Hematopoietic multipotent progenitor cell treated with erythropoietin and hydrocortisone succinate and interleukin-3 and kit ligand, for 8 days (in vitro differentiated cells): ENCODE measurements at places on chromosomes 12 and 14.

DNA sequence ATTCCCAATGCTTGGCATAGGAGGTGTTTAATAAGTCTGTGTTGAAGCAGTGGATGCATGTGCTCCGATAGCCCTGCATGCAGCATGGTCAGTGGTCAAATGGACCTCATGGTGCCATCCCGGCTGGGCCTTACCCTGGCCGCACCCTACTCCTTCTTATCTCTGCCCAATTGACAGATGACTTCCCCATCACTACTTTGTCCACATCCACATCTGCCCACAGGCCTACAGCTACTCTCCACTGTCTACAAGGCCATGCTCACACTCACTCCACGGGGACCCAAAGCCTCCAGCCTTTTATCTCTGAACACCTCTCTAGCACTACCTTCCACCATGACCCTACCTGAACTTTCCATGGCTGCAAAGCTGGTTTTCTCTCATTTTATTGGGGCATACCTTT lies 11.5 kb downstream of the SERPINA11 start:
- no peak for DNase-seq

- DNase-seq, result no peak
Measured at GRCh38 chr12:74818412-74818811, 280.8 kb downstream of the ATXN7L3B start.

GRCh38 chr12:51534216-51535074 lies 56.6 kb upstream of the SCN8A start:
- DNase-seq, result no peak

- DNase-seq, result no peak
Measured at GRCh38 chr12:32765906-32766305, 10.2 kb upstream of the YARS2 start.

DNA sequence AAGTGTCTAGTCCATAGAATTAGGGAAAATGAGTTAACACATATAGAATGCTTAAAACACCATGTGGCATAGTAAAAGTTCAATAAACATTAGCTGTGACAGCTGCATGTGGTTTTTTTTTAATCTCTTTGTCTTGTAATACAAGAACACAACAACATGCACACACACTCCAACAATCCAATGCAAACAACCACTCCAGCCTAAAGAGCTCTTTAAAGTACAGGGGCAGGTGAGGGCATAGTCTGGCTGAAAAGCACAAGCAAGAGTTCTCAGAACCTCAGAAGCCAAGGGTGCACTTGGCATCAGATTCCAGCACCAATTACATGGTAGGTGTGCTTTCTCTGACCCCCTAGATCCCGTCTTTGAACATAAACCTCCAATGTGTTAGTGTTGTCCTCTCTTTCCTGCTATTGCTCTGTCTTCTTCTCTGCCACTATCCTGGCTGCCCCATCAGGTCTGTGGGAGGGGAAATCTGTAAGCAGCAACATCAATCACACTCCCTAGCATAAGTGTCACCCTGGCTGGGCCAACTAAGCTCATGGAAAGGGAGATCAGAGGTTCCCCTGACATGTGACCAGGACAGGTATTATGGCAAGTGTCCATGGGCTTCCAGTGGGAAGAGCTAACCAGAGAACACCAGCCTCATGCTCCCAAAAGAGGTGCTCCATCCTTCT lies 91.0 kb downstream of the SLC8A3 start:
- no peak for DNase-seq
